HT1080 (cell line): ENCODE measurements at places on chromosomes 1 and 21. TPM values are rescaled to one million over a fixed set of nuclear protein-coding genes. Genes with fewer than 3 reads are reported as not detected.

The NBPF6 gene
- not detected in 2 replicates for total RNA-seq

GRCh38 chr1:119000371-119001180, 12.4 kb upstream of the TBX15 start:
- no peak for DNase-seq

The SERTAD4 gene
- 11.8 and 14.2 TPM in 2 replicates for total RNA-seq

The OR2T2 gene
- not detected in 2 replicates for total RNA-seq

GRCh38 chr1:184050636-184051035, 894 bp upstream of the TSEN15 start:
- no peak for DNase-seq

The SPATA1 gene
- 0.20 TPM in 1 of 2 replicates, not detected in the other for total RNA-seq

- DNase-seq, result no peak
These were observed 676.6 kb downstream of the USP25 start for GRCh38 chr21:16406355-16406754.

The KTI12 gene
- 15.4 and 16.2 TPM in 2 replicates for total RNA-seq

The TMEM200B gene
- total RNA-seq, result 0.07 and 0.56 TPM in 2 replicates

- DNase-seq, result no peak
These were observed 34.3 kb downstream of the SSBP3 start for GRCh38 chr1:54371942-54372275.

- no peak for DNase-seq
These were observed 41.4 kb upstream of the KIF1B start for GRCh38 chr1:10168912-10169514.

GRCh38 chr1:235933017-235933765, 66.5 kb upstream of the LYST start:
- no peak for DNase-seq

DNA sequence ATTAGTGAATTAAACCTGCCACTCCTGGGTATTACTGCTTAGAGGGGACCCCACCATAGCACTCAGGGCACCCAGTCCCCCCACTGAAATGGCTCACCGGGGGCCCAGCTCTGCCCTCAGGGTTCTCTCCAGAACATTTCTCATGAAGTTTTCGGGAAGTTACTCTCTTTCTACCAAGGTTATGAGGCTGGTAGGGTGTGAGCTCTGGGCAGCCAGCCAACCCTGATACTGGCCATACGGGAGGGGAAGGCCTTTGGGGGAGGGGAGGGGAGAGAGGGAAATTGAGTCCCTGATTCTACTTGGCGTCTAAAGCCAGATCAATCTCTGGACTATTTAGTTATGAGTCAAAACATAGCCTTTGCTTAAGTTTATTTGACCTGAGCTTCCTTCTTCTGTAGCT, 12.9 kb upstream of the PDE9A start:
- no peak for DNase-seq

The GBP7 gene
- total RNA-seq, result not detected in 2 replicates

DNA sequence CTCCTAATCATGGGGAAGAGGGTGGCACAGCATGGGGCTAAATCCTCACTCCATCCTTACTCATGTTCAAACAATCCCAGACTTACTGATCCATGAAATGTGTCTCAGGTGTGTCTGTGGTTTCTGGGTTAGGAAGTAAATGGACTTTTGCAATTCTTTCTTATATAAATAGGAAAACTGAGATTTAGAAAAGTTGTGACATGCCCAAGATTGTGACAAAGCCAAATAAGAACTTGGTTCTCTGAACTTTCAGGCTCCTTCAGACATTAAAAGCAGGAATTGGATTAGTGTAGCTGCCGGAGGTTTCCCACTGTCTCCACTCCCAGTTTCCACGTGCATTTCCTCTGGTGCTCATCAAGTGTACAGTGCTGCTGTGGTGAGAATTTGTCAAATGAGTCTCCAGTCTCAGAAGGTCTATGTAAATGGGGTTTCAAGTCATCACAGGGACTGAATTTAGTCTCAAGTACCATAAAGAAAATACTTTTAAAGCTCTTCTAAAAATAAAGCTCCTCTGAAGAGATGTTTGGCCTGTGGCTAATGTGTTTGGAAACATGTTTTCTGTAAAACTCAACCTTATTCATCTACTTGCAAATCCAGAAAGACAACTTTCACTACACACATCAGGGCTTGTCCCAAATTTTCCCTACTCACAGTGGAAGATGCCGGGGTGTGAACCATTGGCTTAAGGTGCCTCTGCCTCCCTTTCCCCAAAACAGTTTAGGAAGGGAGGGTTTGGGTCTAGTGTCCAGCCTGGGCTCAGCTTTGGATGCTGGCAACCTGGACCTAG, 115.2 kb downstream of the NGF start:
- DNase-seq, result peak; percentile 33

The SPSB1 gene
- 14.4 and 18.3 TPM in 2 replicates for total RNA-seq

The C1orf94 gene
- 0.37 TPM in 2 replicates for total RNA-seq

DNA sequence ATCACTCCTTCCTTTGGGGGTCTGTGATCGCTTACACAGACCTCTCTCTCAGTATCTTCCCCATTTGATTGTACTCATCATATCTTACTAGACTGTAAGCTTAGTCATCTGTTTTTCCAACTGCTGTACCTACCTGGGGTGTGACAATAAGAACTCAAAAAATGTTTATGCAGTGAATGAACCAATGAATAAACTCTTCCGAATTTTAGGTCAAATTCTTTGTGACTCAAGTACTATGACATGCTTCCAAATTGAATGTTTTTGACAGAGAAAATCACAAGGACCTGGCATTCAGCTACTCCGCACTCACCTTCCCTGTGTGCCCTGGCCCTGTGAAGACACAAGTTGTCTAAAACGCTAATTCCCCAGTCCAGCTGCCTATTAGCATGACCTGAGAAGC, 42.1 kb downstream of the TMCO4 start:
- DNase-seq, result no peak

The MPL gene
- not detected in 2 replicates for total RNA-seq

- DNase-seq, result peak; percentile 46
These were observed 32.1 kb upstream of the APOBEC4 start for GRCh38 chr1:183685112-183685713.

- peak; percentile 21 for DNase-seq
These were observed 9.3 kb downstream of the CBR1 start for GRCh38 chr21:36079010-36079649.

DNA sequence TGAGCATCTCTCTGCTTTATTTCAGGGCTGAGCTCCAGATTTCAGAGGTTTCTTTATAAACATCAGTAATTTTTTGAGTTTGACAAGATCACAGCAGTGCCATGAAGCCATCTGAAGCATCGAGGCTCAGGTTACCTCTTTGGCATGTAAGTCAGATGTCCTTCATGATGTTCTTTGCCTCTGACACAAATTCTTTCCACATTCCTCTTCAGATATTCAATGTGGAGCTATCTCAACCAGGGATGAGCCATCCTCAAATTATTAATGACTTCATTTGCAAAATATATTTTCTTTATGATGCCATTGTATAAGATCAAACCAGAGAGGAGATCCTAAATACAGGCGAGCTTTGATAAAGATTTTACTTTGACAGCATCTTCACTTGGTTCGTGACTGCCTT, 256.7 kb downstream of the COL11A1 start:
- DNase-seq, result no peak

The FAM177B gene
- not detected in 2 replicates for total RNA-seq

GRCh38 chr1:157176016-157176415, 37.8 kb upstream of the ETV3 start:
- DNase-seq, result no peak

GRCh38 chr1:31815752-31816500, at the start of gene SPOCD1:
TSS of gene SPOCD1 (minus strand) at chr1:31816022. CDS start at chr1:31815333, 689 bp downstream.
- DNase-seq, result peak; percentile 83

DNA sequence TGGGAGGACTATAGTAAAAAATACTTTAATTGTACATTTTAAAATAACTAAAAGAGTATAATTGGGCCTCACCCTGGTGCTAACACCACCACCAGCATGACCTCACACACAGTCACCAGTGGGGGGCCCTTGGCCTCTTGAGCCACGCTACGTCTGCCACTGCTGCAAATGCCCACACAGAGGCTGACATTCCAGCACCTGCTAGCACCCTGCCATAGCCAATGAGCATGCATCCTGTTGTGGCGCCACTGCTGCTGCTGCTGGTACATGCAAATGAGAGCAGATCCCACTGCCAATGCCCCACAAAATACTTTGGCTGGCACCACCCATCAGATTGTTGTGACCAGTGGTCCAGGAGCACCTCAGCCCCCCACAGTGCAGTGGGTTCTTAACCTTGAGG, 31.5 kb upstream of the TNR start:
- DNase-seq, result no peak

The OR2T35 gene
- not detected in 2 replicates for total RNA-seq

DNA sequence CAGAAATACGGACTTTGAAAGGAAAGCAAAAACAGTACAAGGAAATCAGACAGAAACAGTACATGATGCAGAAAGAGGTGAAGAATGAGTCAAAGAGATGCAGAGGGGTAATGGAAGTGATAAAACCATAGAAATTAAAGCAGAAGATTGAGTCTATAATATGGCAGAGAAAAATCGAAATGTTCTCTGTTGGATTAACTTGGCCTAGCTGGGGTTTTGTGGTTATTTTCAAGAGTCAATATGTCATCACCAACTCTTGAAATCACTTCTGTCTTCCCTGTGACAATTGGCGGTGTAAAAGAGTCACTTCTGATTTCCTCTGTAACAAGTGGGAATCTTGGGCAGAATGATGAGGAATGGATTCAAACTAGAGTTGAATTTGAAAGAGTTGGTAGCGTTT, 7.4 kb downstream of the YTHDF2 start:
- DNase-seq, result no peak

DNA sequence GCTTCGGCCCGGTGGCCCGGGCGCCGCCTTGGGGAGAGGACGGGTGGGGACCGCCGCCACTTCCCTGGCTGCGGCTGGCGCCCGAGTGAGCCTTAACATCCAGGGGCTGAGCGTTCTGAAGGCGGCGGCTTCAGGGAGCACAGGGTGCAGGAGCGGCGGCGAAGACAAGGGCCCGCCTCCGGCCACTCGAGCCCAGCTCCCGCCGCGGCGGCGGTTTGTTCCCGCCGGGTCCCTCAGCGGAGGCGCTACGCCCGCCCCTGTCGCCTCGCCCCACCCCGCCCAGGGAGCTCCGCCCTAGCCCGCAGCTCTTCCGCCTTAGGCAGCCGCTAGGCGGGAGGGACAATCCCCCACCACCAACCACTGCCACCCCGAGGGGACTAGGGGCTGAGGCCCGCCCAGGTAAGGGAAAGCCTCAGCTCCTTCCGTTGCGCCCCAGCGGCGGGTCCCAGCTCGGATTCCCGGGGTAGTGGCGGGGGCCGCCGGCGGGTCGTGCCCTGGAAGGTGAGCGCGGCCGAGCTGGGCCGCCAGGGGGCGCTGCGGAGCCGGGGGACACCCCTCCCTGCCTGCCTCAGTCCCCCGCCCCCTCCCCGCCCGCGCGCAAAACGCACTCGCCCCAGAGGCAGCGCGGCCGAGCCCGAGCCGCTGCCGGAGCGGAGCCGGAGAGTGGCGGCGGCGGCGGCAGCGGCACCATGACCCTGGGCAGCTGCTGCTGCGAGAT, at the start of gene FOXD2:
FOXD2 (plus strand) TSS at position 598 of the 718 bp plus-strand sequence; CDS start at position 690, 92 bp downstream.
- DNase-seq, result peak; percentile 87

GRCh38 chr1:10948463-10948775, 64.0 kb upstream of the TARDBP start:
- DNase-seq, result no peak

DNA sequence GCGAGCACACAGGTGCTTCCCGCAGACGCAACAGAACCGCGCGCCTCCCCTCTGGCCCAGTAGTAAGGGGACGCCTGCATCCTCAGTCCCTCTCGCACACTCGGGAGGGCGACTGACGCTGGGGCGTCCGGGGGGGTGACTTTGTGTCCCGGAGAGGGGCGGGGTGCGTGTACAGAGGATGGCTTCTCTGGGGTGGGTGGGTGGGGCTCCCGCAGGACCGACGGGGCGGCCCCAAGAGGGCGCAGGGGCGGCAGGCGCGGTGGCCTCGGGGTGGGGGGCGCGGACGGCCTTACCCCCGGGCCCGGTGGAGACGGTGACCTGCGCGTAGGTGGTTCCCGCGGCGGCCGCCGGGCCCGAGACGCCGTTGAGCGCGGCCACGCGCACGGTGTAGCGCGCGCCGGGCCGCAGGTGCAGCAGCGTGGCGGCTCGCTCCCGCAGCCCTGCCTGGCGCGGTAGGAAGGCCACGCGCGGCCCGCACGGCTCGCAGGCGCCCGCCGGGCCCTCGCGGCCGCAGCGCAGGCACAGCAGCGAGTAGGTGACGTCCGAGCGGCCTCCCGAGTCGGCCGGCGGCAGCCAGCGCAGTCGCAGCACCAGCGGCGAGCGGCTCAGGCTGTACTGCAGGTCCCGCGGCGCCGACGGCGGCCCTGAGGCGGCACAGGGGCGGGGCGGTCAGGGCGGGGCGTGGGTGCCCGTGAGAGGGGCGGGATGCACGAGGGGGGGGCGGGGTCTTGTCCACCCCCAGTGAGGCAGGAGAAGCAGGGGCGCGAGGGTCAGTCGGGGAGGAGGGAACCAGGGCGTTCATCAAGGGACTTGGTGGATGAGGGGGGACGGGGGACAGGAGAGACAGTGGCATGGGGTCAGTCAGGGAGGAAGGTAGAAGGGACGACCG, 12.1 kb downstream of the EPHA10 start:
- DNase-seq, result no peak

- no peak for DNase-seq
These were observed 253.2 kb upstream of the RRP15 start for GRCh38 chr1:218031901-218032300.

The TTC24 gene
- total RNA-seq, result not detected in 2 replicates

The DHCR24 gene
- total RNA-seq, result 180 and 213 TPM in 2 replicates
